ENCODE measurements at places on chromosomes 7 and 10.

- no peak for DNase-seq
Measured at GRCh38 chr10:25017661-25018060, 1.2 kb downstream of the THNSL1 start.

DNA sequence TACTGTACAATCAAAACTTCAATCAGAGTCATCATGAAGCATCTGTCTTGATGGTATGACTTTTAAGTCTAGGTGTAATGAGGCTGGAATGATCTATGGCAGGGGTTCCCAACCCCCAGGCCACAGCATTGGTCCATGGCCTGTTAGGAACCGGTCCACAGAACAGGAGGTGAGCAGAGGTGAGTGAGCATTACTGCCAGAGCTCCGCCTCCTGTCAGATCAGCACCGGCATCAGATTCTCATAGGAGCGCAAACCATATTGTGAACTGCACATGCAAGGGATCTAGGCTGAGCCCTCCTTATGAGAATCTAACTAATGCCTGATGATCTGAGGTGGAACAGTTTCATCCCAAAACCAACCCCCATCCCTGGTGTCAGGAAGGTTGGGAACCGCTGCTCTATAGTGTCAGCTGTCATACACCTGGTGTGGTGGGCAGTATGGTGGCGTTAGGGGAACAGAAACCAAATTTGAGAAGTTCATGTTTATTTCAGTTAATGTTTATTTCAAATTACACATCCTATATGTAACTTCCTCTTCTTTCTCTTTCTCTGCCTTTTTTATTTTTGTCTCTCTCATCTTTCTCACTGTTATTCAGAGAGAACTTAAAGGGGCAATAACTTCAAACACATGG is 432.6 kb downstream of the TNS3 start:
- DNase-seq: no peak

DNA sequence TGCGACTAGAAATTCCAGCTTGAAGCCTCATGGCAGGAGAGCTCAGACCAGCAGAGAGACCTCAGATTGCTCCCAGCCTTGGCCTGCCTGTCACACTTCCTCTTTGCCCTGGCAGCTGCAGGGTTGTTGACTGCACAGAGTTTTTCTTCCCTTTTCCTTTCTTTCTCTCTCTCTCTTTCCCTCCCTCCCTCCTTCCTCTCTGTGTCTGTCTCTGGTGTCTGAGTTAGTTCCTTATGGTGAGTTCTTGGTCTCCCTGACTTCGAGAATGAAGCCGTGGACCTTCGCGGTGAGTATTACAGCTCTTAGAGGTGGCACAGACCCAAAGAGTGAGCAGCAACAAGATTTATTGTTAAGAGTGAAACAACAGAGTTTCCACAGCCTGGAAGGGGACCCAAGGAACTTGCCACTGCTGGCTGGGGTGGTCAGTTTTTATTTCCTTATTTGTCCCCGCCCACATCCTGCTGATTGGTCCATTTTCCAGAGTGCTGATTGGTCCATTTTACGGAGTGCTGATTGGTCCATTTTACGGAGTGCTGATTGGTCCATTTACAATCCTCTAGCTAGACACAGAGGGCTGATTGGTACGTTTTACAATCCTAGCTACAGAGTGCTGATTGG is 266.3 kb downstream of the RPS24 start:
- DNase-seq: no peak

DNA sequence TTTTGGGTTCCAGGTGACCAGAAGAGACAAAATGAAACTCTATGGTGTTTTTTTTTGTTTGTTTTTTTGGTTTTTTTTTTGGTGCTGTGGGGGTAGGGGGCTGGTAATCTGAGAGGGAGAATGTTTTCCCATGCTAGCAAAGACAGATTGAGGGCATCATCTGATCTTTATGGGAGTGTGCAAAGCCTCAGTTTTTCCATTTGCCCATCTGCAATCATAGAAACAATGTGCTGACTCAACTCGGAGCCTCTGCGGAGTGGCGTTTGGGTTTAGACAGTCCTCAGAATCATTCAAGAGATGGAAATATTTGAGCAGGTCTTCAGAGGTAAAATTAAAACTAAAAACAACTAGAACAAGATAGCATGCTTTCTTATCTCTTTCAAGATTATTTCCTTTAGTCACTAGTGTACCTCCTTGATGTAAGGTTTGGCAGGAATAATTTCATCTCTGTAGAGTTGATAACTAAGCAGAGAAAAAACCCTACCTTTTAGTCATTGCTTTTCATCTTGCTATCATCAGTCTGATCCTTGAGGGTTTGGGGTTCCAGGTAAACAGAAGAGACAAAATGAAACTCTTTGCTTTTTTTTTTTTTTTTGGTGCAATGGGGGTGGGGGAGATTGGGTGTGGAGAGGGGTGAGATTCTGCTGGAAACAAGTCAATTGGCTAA is 18.0 kb downstream of the CNNM2 start:
- DNase-seq: no peak

DNA sequence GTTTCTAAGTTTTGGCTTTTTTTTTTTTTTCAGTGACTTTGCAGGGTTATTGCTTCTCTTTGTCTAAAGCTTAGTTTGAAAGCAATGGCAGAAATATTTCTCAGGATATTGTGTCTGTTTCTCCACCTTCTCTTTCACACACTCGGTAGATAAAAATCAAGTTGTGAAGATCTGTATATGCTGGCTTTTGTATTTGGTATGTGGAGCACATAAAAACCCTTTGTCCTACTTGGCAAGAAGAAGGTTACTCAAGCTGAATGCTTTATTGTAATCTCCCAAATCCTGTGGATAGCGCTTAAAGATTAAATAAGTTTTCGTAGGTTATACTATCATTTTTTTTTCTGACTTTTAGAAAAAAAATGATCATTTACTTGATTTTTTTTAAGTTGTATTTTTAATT is 172.4 kb downstream of the CDCA7L start:
- DNase-seq: no peak

DNA sequence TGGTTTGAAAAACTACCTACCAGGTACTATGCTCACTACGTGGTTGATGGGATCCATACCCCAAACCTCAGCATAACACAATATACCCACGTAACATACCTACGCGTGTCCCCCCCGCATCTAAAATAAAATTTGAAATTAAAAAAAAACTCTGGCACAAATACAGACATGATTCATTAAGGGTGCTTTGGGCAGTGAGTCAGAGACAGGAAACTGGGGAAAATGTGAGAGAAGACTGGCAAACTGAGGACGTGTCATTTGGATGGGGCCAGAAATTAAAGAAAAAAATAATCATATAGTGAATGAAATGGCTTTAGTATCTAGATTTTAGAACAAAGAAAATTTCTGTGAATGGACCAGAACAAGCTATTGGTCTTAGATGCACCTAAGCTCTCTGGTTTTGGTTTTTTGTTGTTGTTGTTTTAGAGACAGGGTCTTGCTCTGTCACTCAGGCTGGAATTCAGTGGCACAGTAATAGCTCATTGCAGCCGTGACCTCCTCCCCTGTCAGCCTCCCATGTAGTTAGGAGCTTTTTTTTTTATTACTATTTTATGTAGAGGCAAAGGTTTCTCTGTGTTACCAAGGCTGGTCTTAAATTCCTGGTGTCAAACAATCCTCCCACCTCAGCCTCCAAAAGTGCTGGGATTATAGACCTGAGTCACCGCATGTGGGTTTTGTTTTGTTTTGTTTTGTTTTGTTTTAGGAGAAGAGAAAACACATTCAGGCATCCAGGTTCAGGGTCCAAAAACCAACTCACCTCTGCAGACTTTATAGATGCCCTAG is 5.9 kb upstream of the PRSS58 start:
- DNase-seq: no peak

DNA sequence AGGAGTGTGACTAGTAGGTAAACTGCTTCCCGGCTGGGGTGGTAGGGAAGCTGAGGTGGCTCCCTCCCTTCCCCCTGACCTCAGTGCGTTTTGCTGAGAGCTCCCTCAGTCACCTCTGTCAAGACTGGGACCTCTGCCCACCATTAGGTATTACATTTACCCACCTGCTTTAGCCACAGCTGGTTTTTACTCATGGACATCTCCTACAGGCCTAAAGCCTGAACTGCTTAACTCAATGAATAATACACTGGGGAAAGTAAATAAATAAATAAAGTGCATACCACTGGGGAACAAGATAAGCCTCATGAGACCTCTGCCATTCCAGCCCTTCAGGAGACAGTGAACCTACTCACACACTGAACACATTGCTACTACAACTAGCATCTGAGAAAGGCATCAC is 38.9 kb upstream of the CDK13 start:
- no peak for DNase-seq
